ENCODE measurements at places on chromosomes 11 and 22.
A peak's percentile ranks its signal among the peaks of the same experiment; 100 is the strongest.

GRCh38 chr11:13352711-13353110, 75.1 kb downstream of the BMAL1 start:
- DNase-seq = no peak

- no peak for DNase-seq
Observed at GRCh38 chr22:29148036-29148435, 57.7 kb upstream of the EMID1 start.

GRCh38 chr22:42769574-42770447, 49.1 kb upstream of the A4GALT start:
- DNase-seq = no peak

GRCh38 chr11:112421879-112422278, 161.2 kb upstream of the PLET1 start:
- no peak for DNase-seq

DNA sequence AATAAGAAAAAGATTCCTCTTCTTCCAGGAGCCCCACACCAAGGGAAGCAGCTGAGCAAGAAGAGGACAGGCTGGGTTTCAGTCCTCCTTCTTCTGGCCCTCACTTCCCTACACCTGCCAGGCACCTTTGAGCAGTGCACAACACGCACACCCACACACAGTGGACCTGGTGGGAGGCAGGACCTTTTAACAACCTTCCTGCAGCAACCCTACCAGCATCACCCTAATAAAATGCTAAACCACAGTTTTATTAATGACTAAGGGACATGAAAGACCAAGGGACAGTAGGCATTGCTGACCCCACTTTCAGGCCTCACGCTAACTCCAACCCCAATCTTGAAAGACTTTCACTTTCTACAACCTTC, 12.2 kb downstream of the ARAP1 start:
- no peak for DNase-seq

DNA sequence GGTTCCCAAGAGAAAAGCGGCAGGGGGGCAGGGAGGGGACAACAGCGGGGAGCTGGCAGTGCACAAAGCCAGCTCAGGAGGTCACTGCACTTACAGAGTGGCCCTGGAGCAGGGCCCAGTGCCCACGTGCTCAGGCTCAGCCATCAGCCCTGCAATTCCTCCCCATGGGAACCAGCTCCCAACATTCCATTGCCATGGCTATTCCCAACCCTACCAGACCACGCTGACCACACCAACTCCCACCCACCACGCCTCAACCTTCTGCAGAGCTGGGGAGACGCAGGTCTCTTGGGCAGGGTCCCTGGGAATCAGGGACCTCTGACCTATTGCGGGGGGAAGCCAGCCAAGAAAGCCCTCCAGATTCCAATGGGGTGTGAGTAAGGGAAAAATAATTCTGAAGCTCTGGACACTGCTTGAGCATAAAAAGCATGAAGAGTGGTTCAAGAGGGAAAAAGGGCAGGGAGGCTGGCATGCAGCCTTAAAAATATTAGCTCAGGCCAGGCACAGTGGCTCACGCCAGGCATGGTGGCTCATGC, 38.3 kb upstream of the TFIP11 start:
- peak; percentile 17 for DNase-seq

- DNase-seq = no peak
Observed at GRCh38 chr11:99509863-99510262, 489.1 kb downstream of the CNTN5 start.

DNA sequence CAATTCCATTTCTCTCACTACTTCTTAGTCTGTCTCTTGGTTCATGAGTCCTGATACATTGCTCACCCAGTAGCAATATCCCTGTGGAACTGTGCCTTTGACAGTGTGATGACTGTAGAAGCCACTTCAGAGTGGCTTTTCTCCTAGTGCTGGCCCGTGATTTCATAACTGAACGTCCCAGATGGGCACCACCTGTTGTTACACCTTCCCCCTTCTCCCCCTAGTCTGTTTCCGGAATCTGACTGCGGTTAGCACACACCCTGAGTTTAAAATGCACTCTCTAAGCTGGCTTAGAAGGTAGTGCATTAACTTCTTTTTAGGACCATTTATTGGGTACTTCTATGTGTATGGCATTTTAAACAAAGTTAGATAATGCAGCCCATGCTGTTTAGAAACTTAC, 83.0 kb downstream of the ALX4 start:
- DNase-seq = no peak

GRCh38 chr11:96178049-96178886, 164.7 kb downstream of the MAML2 start:
- DNase-seq = no peak

DNA sequence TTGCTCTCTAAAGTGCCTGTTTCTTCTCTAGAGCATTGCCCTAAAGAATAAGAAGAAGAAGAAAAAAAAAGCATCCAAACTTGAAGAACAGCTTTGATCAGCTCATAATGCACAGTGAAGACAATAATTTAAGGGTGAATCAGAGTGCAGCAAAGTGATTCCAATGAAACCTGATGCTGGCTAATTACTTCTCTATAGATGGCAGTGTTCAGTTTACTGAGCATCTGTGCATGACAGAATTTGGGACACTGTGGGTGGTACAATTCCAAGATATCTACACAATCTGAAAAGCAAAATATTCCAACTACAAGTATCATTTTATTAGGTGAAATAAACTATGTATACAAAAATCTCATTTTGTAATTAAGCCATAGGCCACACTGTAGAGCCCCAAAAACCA, 450.5 kb upstream of the CCDC90B start:
- DNase-seq = no peak

- DNase-seq = no peak
Observed at GRCh38 chr11:62603072-62603408, 1.4 kb upstream of the MTA2 start.

DNA sequence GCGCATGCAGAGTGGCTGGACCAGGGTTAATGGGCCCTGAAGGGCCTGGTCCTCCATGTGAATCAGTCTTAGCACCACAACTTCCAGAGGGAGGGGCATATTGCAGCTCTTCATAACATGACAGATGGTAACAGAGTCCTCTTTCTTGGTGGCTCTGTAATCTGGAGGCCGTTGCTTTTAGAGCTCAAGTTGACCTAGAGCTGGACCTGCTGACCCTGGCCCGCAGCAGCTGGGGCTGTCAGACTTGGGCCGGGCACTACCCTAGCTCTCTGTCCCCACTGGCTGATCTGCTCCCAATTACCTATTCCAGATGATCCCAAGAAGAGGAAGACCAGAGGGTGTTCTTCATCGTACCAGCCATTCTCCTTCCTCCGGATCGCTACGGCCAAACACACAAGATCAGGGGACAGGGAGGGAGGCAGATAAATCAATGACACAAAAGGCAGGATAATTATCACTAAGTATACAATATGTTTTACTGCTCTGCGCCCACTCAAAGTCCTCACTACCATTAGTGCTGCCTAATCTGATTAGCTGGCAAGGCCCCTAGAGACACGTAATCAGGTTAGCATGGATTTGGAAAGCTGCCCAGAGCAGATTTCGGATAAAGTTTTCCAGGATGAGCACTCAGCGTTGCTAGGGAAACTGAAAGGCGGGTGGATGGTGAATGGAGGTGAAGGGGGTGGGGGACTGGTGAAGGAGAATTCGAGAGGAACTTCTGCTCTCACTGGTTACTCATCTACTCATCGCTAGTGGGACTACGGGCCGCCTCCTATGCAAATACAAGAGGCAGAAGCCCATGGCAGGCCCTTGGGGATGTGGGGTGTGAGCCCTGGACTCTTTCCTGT, 64.5 kb upstream of the PHOX2A start:
- no peak for DNase-seq

- no peak for DNase-seq
Observed at GRCh38 chr22:50738649-50739227, 734 bp downstream of the ACR start.

- DNase-seq = no peak
Observed at GRCh38 chr11:57648801-57649735, 644 bp downstream of the YPEL4 start.

GRCh38 chr22:35600476-35600875, 16.7 kb downstream of the MB start:
- DNase-seq = no peak

Measured in HepG2 (cell line).